HS-27A (cell line): ENCODE measurements at places on chromosomes 2 and 18.

DNA sequence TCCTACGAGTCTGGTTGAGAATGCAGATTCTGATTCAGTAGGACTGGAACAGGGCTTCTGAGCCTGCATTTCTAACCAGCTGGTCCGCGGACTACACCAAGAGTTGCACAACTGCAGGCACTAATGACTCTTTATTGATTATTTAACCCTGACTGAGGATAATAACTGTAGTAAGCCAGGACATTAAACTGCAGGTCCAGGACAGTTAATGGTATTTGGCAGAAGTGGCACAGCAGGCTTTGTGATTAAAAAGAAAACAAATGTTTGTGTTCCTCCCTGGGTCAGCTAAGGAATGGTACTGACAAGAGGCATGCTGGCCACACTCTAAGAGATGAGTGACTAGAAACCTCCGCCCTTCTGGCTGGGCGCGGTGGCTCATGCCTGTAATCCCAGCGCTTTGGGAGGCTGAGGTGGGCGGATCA is 59.4 kb downstream of the ALPK2 start:
- no peak for DNase-seq

GRCh38 chr2:75998451-75998850 is 287.7 kb upstream of the GCFC2 start:
- no peak for DNase-seq

GRCh38 chr2:68845043-68845442 is 26.2 kb downstream of the BMP10 start:
- DNase-seq: no peak

- no peak for DNase-seq
Measured at GRCh38 chr18:47461977-47462376, 210.5 kb upstream of the SKOR2 start.

- no peak for DNase-seq
Measured at GRCh38 chr2:3042601-3043585, 334.7 kb downstream of the EIPR1 start.

GRCh38 chr2:17375262-17375661 is 143.0 kb downstream of the RAD51AP2 start:
- no peak for DNase-seq

DNA sequence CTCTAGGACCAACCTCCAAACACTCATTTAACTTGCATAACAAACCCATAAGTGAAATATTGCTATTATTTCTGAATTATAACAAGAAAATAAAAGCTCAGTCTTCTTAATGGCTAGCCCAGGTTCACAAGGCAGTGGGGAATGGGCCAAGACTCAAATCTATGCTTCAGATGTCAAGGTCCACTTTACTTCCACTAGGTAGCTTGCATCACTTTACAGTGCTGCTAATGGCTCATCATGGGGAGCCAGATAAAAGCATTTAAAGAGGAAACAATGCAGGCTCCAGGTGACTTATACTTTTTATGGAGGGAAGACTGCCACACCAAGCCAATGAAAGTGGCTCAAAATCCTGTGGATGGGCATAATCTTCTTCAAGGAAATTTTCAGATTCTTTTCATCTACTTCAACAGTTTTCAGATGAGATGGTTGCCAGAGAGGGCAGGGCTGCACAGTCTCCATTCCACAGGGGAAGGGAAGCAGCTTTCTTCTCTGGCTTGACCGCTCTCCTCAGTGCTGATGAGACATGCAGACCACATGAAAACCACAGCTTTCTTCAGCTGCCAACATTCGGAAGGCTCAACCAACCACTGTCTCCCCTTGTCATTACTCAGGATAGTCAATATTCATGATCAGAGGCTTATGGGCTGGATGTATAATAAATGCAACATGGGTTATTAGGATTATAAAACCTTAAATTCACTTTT is 361.9 kb upstream of the MEX3C start:
- DNase-seq: no peak

- no peak for DNase-seq
Measured at GRCh38 chr2:88852753-88853402, 161.4 kb downstream of the RPIA start.

DNA sequence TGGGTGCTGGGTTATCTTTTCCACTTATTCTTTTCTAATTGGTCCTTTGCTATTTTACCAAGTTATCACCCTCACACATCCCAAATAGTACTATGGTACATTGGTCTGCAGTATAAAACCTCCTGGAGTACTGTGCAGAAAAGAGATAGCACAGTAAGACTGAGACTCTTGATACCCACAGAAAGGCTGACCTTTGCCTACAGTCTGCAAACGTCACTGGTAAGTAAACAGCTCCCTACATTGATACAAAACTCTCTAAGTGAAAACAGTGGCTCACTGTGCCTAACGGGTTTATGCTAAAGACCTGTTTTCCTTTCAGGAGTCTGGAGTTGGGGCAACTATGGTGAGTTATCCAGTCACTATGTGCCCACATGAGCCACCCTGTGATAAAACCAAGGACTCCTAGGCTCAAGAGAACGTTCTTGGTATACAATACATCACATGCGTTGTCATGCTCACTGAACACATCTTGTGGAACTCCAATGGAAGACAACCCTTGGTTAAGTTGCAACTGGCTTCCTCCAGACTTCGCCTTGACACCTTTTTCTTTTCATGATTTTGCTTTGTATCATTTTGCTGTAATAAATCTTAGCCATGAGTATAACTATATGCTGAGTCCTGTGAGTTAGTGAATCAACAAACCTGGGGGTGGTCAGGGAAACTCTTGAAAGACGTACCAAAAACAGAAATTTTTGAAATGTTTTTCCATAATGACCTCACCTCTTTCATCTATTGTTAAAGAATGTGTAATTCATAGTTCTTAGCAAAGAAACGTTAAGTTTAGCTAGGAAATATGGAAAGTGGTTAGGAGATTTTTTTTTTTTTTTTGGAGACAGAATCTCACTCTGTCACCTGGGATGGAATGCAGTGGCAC is 104.9 kb downstream of the C2orf74 start:
- no peak for DNase-seq

DNA sequence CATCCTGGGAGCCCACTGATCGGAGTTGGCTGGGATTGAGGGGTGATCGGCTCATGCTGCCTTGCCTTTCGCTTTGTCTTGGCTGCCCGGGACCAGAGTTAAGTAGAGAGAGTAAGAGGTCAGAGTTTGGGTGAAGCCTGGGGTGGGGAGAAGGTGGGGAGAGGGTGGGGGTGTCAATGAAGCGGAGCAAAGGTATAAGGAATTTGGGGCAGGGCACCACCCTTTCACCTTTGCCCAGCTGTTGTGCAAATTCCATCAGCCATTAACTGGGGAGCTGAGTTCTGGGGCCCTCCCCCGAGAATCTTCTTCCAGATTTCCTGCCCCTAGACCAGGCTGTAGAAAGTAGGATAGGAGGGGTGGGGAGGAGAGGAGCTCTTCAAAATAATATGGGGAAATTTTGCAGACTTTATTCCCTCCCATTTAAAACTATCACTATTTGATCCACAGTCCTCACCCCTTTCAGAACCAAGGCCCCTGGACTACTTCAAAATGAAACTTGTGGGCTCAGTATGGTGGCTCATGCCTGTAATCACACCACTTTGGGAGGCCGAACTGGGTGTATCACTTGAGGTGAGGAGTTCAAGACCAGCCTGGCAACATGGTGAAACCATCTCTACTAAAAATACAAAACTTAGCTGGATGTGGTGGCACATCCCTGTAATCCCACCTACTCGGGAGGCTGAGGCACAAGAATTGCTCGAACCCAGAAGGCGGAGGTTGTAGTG is at the start of gene SLC23A3:
TSS of gene SLC23A3 (minus strand) at position 100 of the 725 bp plus-strand sequence. CDS start at position 55, 45 bp downstream.
- DNase-seq: no peak
